Tibial artery (tissue), 4 donors: ENCODE measurements at places on chromosomes 13 and 19.
A peak's percentile ranks its signal among the peaks of the same experiment; 100 is the strongest.

GRCh38 chr13:40095695-40096356, 440.4 kb downstream of the COG6 start:
- DNase-seq, result no peak

- no peak for DNase-seq
Observed at GRCh38 chr19:29429581-29429980, 96.2 kb upstream of the VSTM2B start.

- no peak for DNase-seq
Observed at GRCh38 chr13:112248406-112248760, 127.8 kb upstream of the SPACA7 start.

- no peak for DNase-seq
Observed at GRCh38 chr13:109136873-109137272, 507.5 kb downstream of the MYO16 start.

DNA sequence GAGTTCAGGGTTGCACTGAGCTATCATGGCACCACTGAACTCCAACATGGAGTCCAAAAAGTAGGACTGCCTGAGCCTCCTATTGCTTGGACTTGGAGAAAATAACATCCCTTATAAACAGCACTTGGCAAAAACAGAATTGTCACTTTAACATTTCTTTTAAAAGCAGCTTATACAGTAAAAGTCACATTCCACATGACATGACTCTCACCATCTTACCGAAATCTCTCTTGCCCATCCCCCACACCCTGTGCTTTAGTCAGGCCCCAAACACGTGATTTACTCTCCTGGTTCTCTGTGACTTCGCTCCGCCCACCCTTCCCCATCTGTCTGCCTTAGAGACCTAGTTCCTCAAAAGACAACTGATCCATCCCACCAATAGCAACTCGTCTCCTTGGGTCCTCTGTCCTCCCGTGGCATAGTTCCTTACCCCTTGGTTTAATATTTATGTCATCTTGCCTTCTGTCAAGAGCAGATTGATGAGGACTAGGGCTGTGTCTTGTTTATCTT, 4.6 kb downstream of the SAFB start:
- DNase-seq, result peak; percentile 78

- no peak for DNase-seq
Observed at GRCh38 chr13:37647031-37647650, 48.6 kb upstream of the POSTN start.

GRCh38 chr19:41904118-41904870, 21.3 kb downstream of the ARHGEF1 start:
- no peak for DNase-seq

DNA sequence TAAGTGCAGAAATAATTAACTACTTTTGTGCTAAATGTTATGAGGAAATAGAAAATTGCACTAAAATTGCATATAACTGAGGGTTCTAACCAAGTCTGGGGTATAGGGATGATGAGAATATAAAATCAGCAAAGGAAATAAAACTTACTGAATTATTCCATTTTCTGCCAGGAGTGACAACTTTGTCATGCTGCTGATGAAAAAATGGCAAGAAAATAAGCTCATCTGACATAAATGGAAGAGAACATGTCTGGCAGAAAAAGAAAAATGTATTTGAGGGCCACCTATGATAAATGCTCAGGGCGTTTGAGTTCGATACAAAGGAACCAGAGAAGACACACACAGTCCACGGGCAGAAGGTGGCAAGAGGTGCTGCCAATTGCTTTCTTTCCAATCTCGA, 78.2 kb downstream of the LHFPL6 start:
- DNase-seq, result no peak

DNA sequence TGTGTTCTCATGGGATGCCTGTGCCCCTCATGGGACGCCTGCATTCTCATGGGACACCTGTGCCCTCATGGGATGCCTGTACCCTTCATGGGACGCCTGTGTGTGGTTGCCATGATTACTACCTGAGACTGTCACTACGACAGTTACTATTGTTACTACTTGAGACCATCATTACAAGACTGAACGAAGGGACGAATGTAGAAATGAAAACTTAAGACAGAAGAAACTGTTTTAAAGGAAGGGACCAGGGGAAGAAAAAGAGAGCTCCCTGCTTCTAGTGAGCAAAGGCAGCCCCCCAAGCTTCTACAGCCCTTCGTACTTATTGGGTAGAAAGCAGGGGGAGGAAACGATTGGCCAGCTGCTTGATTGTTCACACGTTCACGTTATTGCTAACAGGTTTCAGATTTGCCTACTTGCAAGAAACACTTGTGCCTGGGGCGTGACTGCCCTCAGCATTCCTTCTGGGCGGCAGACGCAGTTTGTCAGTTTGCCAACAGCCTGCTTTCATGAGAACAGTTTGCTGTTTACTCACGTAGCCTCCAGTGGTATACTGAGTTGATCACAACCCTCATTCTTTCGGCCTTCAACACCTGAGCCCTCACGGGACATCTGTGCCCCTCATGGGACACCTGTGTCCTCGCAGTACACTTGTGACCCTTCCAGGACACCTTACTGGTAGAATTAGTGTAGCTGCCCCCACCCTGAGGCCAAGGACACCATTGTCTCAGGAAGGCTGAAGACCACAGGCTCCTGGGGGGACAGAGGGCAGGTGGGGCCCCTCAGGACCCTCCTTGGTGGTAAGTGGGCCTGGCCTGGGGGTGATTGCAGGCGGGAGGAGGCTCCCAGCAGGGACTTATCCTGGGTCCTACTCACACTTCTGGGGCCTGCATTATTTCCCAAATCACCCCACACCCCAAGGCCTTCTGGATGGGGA, 2.5 kb upstream of the S1PR4 start:
- DNase-seq, result no peak

DNA sequence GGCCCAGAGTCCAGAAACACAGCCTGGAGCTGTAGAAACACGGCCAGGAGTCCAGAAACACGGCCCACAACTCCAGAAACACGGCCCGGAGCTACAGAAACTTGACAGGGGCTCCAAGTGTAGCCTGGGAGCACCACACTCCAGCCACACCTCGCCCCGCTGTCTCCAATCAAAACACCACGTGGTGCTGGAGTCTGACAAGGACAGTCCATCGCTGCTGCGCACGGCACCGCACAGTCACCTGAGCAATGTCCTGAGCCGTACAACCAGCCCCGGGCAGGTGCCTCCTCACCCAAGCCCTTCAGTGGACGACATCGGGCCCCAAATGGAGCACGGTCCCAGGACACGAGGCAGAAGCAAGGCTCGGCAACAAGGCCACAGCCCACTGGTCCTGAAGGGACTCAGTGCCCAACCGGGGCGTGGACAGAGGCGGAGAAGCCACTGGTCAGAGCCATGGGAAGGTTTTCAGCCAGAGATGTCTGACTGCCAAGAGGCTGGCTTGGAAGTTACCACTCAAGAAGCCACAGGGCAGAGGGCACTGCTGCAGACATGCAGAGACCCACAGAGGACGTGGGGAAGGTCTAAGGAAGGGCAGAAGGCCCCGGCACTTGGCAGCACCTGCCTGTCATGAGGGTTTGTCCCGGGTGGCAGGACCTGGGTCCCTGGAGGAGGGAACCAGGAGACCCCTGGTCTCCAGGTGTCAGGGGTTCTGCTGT, 19.7 kb upstream of the PLPP2 start:
- peak; percentile 50 for DNase-seq

DNA sequence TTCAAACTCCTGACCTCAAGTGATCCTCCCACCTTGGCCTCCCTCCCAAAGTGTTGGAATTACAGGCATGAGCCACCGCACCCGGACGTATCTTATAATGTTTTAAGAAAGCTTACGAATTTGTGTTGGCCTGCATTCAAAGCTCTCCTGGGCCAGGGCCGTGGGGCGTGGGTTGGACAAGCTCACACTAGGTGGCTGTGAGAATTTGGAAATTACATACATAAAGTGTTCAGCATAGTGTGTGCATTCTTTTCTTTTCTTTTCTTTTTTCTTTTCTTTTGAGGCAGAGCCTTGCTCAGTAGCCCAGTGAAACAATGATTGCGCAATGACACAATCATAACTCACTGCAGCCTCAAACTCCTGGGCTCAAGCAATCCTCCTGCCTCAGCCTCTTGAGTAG, 2.6 kb downstream of the ZSWIM4 start:
- peak; percentile 49 for DNase-seq

GRCh38 chr13:35694031-35694430, 217.5 kb upstream of the MAB21L1 start:
- no peak for DNase-seq

- DNase-seq, result no peak
Observed at GRCh38 chr13:60035874-60036273, 127.9 kb downstream of the DIAPH3 start.

GRCh38 chr19:41876847-41877832, at the start of gene CD79A:
Gene CD79A (plus strand): TSS chr19:41877279. CDS start chr19:41877305, 26 bp downstream.
- no peak for DNase-seq

DNA sequence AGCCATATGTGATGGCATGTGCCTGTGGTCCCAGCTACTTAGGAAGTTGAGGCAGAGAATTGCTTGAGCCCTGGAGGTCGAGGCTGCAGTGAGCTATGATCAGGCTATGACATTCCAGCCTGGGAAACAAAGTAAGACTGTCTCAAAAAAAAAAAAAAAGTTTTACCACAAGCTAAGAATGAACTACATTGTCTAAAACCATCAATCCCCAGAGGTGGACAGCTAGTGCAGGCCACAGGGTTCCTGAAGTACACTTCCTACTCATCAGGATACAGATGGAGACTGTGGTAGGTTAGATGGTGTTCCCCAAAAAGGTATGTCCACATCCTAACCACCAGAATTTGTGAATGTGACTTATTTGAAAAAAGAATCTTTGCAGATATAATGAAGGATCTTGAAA, 63.5 kb upstream of the DOCK9 start:
- DNase-seq, result no peak

- no peak for DNase-seq
Observed at GRCh38 chr13:80235967-80236302, 105.0 kb downstream of the SPRY2 start.

- no peak for DNase-seq
Observed at GRCh38 chr13:81172603-81173002, 831.7 kb upstream of the SPRY2 start.

DNA sequence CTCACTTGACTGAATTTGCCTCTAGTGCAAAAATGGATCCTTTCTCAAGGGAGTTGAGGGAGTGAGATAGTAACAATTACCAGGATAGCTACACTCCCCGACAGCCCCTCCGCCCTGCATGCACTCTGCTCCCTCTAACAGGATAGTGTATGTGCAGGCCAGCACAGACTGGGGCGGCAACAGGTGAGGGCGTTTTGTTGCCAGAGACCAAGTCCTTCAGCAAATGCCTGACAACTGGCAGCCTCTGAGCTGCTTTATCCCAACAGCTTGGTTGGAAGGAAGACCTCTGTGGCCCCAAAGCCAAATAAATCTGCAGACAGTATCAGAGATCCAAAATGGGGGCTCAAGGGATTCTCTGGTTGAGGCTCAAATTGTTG, 86.6 kb downstream of the SLC7A1 start:
- no peak for DNase-seq

GRCh38 chr13:111296417-111296816, 24.0 kb upstream of the TEX29 start:
- no peak for DNase-seq

GRCh38 chr19:38952395-38953165, 21.8 kb downstream of the MRPS12 start:
- DNase-seq, result no peak

- DNase-seq, result no peak
Observed at GRCh38 chr19:51434456-51434855, 17.0 kb upstream of the SIGLEC10 start.

DNA sequence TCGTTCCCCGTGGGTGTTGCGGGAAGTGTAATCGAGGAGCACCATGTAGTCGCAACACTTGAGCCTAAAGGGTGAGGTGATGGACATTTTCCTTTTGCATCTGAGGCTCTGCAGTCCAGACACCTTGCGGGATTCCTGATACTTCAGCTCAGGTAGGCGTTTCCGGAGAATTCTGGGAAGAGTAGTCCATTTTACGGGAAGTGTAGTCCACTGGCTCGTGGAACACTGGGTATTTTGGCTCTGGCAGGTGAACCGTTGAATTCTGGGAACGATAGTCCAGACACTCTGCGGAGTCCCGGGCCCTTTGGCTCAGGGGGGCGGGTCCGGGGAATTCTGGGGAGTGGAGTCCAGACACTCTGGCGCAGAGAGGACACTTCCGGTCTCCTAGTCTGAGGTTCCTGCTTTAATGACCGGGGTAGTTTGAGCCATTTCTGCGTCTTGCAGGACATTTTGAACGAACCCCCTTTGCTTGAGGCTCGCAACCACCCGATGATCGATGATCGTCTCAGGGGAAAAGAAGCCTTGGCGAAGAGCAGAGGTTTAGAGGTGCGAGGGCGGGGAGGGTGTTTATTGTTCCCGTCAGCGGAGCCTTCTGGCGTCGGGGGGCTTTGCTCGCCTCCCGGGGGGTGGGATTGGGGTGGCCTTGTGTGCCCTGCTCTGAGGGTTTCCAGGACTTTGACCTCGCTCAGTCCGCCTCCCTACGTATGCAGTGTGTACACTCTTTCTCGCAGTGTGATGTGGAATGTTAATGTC, at the start of gene ZNF223:
TSS of gene ZNF223 (plus strand) at position 387 of the 753 bp plus-strand sequence. CDS start 3,141 bp downstream, outside the sequence.
- peak; percentile 98 for DNase-seq

GRCh38 chr13:24064371-24064770, 96.1 kb upstream of the SPATA13 start:
- DNase-seq, result no peak

DNA sequence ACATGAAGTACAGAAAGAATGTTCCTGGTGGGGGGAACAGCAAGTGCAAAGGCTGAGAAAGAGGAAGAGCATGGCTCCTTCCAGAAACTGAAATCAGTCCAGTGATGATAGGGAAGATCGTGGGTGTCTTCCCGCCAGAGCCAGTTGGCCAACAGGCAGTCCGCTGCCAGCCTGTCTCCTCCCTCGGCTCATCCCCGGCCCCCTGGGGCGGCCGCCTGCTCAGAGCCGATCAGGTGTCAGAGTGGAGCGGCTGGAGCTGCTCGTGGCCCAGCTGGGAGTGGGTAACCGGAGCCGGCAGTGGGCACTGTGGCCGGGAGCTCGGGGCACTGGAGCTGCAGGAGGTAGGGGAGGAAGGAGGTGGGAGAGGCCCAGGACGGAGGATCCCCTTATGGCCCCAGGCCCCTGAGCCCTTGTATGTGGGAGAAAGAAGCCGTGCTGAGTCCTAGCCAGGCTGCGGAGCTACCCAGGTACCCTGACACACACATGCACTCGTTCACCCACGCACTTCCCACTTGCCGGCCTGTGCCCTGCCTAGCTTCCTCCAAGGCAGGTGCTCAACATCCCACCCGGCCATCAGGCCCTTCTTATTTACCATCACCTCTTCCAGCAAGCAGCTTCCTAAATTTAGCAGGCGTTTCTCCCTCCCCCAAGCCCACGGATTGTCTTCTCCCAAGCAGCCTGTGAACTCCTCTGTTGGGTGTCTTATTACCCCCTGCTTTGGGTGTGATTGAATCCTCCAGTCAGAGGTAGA, 1.7 kb downstream of the ANKRD24 start:
- DNase-seq, result no peak

- DNase-seq, result peak; percentile 73
Observed at GRCh38 chr13:109783447-109783814, 3.0 kb downstream of the IRS2 start.
